ENCODE measurements at places on chromosomes 2 and 18. TPM values are rescaled to one million over a fixed set of nuclear protein-coding genes. Genes with fewer than 3 reads are reported as not detected.

DNA sequence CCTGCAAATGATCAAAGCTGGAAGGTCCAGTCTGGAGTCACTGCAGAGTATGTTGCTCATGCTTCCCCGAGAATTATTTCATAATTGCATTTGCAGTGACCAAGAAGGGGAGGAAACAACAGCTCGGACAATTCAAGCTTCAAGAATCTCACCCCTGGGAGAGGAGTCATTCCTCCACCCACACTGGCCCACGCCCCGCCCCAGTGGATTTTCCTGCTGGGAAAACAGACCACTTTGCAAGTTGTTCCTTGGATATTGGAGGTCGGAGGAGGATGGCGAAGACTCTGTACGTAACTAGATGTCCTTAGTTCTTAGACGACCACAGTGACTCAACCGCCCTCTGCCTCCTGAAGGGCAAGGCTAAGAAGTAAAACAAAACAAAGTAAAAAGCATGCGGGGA lies 159.4 kb downstream of the TPO start:
- H3K4me1 ChIP-seq: no peaks in the 10 kb centered on the region
- DNase-seq: no peak
- peaks cover 8% of the 10 kb centered on the region for H3K27me3 ChIP-seq
- H3K36me3 ChIP-seq: peaks cover 3% of the 10 kb centered on the region
- H3K27ac ChIP-seq: peak overlapping the region; percentile 46

- H3K4me1 ChIP-seq: peaks cover 20% of the 10 kb centered on the region
- H3K27ac ChIP-seq: peak overlapping the region; percentile 36
- peaks cover 5% of the 10 kb centered on the region for H3K36me3 ChIP-seq
Measured at GRCh38 chr2:209806318-209806717, 34.7 kb downstream of the UNC80 start.

The BCL11A gene
- total RNA-seq: 2.3 TPM

- peaks cover 64% of the 10 kb centered on the region for H3K4me1 ChIP-seq
- no peak for DNase-seq
- H3K4me3 ChIP-seq: peak overlapping the region; percentile 47
- no peak overlapping the region for H3K27ac ChIP-seq
Measured at GRCh38 chr2:10170256-10170655, 47.7 kb downstream of the RRM2 start.

DNA sequence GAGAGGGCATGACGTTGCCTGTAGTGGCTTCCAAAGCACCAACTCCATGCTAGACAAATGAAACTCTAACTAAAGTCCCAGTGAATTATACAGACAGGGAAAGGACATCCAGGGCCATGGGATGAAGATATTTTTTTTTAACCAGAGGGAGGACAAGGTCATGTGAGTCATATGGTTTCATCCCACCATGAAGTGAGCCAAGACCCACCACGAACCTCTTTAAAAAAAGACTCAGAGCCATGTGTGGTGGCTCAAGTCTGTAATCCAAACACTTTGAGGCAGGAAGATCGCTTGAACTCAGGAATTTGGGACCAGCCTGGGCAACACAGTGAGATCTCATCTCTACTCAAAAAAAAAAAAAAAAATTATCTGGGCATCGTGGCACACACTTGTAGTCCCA lies 115.2 kb downstream of the LIPG start:
- H3K36me3 ChIP-seq: no peaks in the 10 kb centered on the region
- no peak overlapping the region for H3K4me3 ChIP-seq
- H3K27me3 ChIP-seq: no peaks in the 10 kb centered on the region
- DNase-seq: no peak
- H3K4me1 ChIP-seq: peaks cover 33% of the 10 kb centered on the region

GRCh38 chr2:218024871-218025270 lies 22.1 kb upstream of the TNS1 start:
- no peak overlapping the region for H3K27ac ChIP-seq
- no peak for DNase-seq
- no peaks in the 10 kb centered on the region for H3K36me3 ChIP-seq
- H3K27me3 ChIP-seq: no peaks in the 10 kb centered on the region

GRCh38 chr2:1698188-1698945 lies 45.9 kb downstream of the PXDN start:
- no peak overlapping the region for H3K4me3 ChIP-seq
- H3K4me1 ChIP-seq: peaks cover 31% of the 10 kb centered on the region
- H3K27me3 ChIP-seq: peaks cover 5% of the 10 kb centered on the region
- H3K36me3 ChIP-seq: peaks cover 4% of the 10 kb centered on the region
- H3K27ac ChIP-seq: no peak overlapping the region

DNA sequence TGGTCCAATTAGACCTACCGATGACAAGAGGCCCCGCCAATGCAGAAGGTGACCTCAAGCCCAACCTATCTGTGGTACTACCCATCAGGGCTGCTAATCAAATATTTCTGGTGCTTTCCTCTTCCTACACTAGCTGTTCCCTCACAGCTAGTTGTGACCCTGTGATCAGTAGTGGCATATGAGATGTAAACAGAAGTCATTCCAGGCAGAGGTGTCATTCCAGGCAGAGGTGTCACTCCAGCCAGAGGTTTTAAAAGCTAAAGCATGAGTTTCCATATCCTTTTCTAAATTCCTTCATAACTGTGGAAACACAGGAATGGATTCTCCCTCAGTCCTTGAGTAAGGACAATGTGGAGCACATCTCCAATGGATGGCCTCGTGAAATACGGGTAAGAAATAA lies 110.9 kb upstream of the DNAJC10 start:
- H3K36me3 ChIP-seq: no peaks in the 10 kb centered on the region
- H3K27ac ChIP-seq: no peak overlapping the region
- DNase-seq: no peak
- no peaks in the 10 kb centered on the region for H3K27me3 ChIP-seq
- H3K4me1 ChIP-seq: no peaks in the 10 kb centered on the region

GRCh38 chr2:118224895-118225311 lies 136.6 kb downstream of the INSIG2 start:
- H3K27ac ChIP-seq: peak overlapping the region; percentile 96
- H3K4me3 ChIP-seq: peak overlapping the region; percentile 95
- peak; percentile 29 for DNase-seq
- peaks cover 41% of the 10 kb centered on the region for H3K4me1 ChIP-seq
- H3K36me3 ChIP-seq: no peaks in the 10 kb centered on the region

DNA sequence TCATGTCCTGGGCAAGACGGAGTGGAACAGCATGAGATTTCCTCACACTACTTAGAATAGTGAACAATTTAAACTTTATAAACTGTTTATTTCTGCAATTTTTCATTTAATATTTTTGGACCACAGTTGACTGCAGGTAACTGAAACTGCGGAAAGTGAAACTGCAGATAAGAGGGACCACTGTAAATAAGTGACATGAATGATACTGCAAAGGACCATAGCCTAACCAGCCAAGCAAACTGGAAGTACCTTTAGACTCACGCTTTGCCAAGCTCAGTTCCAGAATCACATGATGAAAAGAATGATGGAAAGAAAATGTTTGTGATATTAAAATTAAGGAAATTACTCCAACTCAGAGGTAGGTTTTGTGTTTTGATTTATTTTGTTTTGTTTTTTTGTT lies 94.6 kb upstream of the ITGA4 start:
- H3K36me3 ChIP-seq: no peaks in the 10 kb centered on the region
- H3K27me3 ChIP-seq: no peaks in the 10 kb centered on the region
- no peak overlapping the region for H3K27ac ChIP-seq
- DNase-seq: no peak
- H3K4me3 ChIP-seq: no peak overlapping the region

GRCh38 chr2:99488539-99489062 lies 1.2 kb downstream of the REV1 start:
- H3K27ac ChIP-seq: peak overlapping the region; percentile 98
- no peaks in the 10 kb centered on the region for H3K36me3 ChIP-seq
- peak overlapping the region; percentile 94 for H3K4me3 ChIP-seq
- DNase-seq: no peak
- H3K4me1 ChIP-seq: peaks cover 30% of the 10 kb centered on the region

DNA sequence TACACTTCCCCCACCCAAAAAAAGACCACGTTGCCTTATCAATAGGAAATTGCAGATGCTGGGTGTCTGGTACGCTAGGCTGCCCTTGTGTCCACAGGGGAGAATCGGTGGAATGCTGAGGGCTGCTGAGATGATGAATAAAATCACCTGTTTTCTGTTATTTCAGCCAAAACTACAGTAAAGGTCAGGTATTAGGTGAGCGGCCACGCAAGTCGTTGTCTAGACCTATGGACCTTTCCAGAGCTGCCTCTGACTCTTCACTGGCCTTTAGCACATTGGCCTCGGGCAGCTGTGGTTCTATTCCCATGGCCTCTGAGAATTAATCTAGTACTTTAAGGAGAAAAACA lies 89.6 kb downstream of the MTCL1 start:
- H3K4me1 ChIP-seq: peaks cover 52% of the 10 kb centered on the region
- H3K36me3 ChIP-seq: no peaks in the 10 kb centered on the region
- no peaks in the 10 kb centered on the region for H3K27me3 ChIP-seq
- peak overlapping the region; percentile 81 for H3K27ac ChIP-seq
- DNase-seq: no peak
- no peak overlapping the region for H3K4me3 ChIP-seq

DNA sequence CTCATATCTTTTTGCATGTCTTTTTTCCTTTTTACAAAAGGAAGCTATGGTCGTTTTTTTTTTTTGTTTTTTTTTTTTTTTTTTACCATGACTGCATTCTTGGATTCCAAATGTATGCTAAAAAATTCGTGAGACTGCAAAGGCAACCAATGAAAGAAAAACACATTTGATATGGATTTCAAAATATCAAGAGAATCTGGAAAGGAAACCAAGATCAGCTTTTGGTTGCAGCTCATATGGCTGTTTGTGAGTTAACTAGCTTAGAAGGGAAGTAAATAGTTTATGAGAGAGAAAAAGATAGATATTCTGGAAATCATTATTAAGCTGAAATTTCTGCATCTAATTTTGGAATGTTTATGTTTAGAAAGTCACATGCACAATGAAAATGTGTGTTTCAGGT lies 110.3 kb downstream of the PRPF40A start:
- no peaks in the 10 kb centered on the region for H3K4me1 ChIP-seq
- no peak overlapping the region for H3K27ac ChIP-seq
- no peak overlapping the region for H3K4me3 ChIP-seq
- DNase-seq: no peak
- no peaks in the 10 kb centered on the region for H3K27me3 ChIP-seq

GRCh38 chr2:190996338-190996946 lies 17.5 kb downstream of the STAT1 start:
- peaks cover 31% of the 10 kb centered on the region for H3K36me3 ChIP-seq
- DNase-seq: no peak
- H3K4me1 ChIP-seq: no peaks in the 10 kb centered on the region
- no peaks in the 10 kb centered on the region for H3K27me3 ChIP-seq

DNA sequence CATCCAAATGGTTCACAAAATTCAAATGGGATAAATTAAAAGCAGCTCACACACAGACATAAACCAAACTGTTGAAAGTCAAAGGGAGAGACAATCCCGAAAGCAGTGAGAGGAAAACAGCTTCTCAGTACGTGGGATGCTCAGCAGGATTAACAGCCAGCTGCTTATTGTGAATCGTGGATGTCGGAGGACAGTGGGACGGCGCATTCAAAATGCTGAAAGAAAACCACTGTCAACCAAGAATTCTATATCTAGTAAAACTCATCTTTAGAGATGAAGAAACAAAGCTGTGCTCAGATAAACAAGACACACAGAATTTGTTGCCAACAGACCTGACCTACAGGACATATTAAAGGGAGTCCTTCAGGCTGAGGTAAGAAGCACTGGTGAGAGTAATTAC lies 102.9 kb downstream of the NFATC1 start:
- no peak for DNase-seq
- H3K27me3 ChIP-seq: no peaks in the 10 kb centered on the region
- H3K4me1 ChIP-seq: peaks cover 11% of the 10 kb centered on the region
- H3K36me3 ChIP-seq: peaks cover 20% of the 10 kb centered on the region
- no peak overlapping the region for H3K27ac ChIP-seq

DNA sequence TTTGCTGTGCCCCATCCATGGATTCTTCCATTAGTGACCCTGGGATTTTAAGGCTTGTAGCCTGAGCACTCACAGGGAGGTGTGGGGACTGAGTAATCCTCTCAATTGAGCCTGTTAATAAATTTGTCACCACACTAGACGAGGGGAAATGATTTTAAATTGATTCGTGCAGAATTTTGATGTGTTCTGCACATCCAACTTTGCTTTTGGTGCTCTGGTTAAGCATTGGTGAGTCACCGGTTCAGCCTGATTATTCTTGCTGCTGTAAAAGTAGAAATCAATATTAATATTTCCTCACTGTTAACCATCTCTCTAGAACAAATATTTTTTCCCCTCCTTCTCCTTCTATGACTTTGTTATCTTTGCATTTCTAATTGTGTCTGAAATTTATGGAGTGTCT lies 482.0 kb downstream of the TSN start:
- no peaks in the 10 kb centered on the region for H3K36me3 ChIP-seq
- no peaks in the 10 kb centered on the region for H3K27me3 ChIP-seq
- H3K4me3 ChIP-seq: no peak overlapping the region
- no peak overlapping the region for H3K27ac ChIP-seq
- no peak for DNase-seq

DNA sequence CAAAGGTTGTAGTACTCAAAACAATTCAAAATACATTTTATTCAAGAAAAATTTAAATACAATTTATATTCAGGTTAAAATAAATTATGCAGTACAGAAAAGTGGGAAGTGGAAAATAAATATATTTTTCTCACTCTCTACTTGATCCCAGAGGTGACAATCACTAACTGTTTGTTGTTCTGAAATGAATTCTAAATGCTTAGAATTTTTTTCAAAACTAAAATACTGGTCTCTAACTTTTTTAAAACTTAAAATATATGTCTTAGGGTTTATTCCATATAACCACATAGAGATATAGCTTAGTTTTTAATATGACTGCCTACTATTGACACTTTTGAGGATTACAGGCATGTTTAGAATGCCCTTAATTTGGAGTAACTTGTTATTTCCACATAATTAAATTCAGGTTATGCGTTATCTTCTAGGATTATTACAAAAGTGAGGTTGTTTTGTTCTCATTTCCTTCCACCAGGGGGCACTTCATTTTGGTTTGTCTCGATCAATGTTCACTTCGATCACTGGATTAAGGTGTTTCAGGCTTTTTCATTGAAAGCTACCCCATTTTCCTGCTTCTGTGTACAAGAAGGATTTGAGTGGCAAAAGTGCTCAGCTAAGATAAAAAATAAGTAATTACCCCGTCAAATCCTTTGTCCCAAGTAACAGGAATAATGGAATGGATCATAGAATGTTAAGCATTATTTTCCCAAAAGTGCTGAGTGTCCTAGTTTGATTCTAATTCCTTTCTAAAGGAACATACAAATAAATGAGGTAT lies 27.1 kb upstream of the TFPI start:
- no peak overlapping the region for H3K4me3 ChIP-seq
- no peaks in the 10 kb centered on the region for H3K27me3 ChIP-seq
- peaks cover 10% of the 10 kb centered on the region for H3K4me1 ChIP-seq
- no peak overlapping the region for H3K27ac ChIP-seq
- H3K36me3 ChIP-seq: no peaks in the 10 kb centered on the region
- DNase-seq: peak; percentile 44

- H3K27ac ChIP-seq: no peak overlapping the region
- peaks cover 10% of the 10 kb centered on the region for H3K4me1 ChIP-seq
- no peaks in the 10 kb centered on the region for H3K27me3 ChIP-seq
- H3K36me3 ChIP-seq: no peaks in the 10 kb centered on the region
- DNase-seq: no peak
Measured at GRCh38 chr2:60488291-60488690, 65.2 kb downstream of the BCL11A start.
